ENCODE measurements at places on chromosomes 4 and X. TPM values are rescaled to one million over a fixed set of nuclear protein-coding genes. Genes with fewer than 3 reads are reported as not detected.

- no peak for DNase-seq
Observed at GRCh38 chr4:2910409-2910808, 52.8 kb downstream of the NOP14 start.

DNA sequence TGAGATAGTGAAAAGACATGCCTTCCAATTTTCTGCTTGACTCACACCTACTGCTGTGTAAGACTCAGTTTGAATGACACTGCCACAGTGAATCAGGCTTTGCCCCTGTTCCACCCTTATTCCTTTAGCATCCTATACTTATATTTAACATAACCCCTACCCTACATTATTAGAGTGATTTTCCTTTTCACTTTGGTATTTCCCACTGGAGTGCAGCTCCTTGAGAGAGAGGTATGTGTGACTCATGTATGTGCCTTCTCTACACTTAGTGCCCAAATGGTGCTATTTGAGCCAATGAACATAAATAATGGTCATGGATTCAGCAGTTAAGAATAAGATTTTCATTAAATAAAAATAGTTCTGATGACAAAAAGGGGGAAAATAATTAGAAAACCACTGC is 69.5 kb downstream of the RRAGB start:
- no peak for DNase-seq

GRCh38 chrX:151966236-151966635 is 8.2 kb downstream of the GABRE start:
- no peak for DNase-seq

DNA sequence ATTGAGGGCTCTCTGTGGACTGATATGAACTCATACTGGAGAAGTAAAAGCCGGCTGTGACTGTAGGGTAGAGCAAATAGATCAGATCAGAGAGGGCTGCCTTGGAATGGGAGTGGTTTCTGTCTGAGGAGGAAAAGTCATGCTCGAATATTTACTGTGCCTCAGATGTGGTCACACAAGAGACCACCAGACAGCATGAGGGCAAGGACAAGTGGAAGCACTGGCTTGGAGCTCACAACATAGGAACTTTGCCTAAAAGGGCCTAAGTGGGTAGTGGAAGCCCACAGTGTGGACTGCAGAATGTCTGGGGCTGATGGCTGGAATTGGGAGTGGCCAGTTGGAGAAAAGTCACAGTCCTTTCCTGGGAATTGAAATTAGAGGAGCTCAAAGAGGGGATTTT is 19.8 kb downstream of the GLRB start:
- no peak for DNase-seq

DNA sequence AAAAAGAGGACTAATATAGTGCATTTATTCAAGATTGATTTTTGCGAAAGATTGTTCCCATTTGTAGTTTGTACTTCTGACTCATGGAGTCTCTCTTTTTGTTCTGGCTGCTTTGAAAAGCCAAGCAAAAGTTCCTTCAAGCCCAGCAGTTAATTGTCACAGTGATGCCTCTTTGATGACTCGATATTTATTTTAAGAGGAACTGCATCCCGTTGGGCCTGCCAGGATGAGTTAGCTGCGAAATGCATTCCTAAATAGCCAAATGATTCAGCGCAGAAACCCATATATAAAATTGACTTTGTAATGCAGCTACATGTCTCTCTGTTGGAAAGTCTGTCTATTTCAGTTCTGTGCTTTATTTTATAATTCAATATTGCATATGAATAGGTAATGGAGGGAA is 295.1 kb downstream of the GBA3 start:
- no peak for DNase-seq

GRCh38 chrX:80876877-80877276 is 67.2 kb upstream of the BRWD3 start:
- DNase-seq: peak; percentile 32

DNA sequence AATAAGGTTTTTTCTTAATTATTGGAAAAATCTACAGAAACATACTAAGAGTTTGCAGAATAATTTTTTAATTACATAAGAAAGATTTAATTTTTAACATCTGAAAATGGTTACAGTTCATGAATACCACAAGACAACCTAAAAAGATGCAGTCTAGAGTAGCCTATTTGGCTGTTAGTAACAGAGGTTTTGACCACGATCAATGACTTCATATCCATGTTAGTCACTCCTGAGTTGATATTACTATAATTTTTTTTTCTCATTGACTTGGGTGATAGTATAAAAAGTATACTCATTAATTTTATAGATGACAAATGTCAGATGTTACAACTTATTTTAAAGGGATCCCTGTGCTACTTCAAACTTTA is 272.5 kb downstream of the DCTD start:
- no peak for DNase-seq

GRCh38 chr4:187478292-187479140 is 517.1 kb upstream of the ZFP42 start:
- DNase-seq: no peak

DNA sequence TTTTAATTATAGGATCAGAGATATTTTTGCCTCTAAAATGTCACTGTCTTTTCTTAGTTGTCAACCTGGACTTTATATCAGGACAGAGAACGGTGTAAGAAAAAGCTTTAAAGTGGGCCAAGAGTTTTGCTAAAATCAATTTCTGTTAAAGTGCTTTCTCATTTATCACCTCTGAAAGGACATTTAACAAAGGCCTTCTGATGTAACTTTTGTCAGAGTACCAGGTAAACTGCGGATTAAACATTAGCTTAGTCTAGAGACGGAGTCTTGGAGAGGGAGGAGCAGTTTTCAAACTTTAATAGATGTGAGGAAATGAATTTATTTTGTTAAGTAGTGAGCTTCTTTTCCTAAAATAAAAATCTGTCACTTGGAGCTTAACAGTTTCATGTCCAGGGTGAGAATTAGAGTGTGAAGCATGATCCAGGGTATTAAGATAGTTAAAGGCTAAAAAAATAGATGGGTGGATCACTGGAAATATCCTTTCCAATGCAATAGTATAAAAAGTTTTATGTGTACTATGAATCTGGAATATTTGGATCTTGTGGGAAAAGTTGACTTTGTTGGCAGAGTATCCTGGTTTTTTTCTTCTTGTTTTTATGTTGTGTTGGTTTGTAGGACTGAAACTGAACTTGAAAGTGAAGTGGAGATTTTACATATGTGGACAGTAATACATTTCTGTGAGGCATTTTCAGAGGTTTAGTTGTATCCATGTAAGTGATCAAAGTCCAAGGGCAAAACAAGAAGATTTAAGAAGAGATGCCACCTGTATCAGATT is 33.6 kb upstream of the BMPR1B start:
- no peak for DNase-seq

DNA sequence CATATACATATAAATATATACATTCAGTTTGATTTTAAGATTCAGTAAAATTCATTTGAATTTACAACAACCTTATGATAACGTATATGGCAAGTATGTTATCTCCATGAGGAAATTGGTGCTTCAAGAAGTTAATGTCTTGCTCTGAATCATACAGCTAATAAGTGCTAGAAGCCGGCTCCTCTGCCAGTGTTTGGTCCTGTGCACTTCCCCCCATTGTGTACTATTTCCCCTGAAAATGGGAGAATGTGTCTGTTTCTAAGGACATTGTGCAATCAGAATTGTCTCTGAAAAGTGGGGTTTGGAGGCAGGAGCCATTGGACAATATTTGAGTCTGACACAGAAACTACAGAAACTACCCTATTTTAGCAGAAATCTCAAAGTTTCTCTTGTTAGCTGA is 135.9 kb downstream of the CPE start:
- DNase-seq: no peak

DNA sequence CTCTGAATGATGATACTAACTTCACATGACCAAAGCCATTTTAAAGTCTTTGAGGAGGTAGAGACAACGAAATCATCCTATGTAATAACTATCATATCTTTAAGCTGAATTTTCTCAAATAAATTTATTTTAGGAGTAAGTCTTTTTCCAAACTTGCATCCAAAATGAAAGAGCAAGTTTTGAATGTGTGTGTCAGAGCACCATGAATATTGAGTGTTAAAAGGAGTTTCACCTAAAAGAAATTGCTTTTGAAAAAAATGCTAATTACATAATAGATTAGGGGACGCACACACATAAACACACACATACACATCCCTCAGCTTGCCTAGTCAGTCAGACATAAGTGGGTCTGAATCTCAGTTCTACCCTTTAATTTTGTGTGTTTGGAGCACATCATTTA is 1.9 kb downstream of the ANK2 start:
- no peak for DNase-seq

DNA sequence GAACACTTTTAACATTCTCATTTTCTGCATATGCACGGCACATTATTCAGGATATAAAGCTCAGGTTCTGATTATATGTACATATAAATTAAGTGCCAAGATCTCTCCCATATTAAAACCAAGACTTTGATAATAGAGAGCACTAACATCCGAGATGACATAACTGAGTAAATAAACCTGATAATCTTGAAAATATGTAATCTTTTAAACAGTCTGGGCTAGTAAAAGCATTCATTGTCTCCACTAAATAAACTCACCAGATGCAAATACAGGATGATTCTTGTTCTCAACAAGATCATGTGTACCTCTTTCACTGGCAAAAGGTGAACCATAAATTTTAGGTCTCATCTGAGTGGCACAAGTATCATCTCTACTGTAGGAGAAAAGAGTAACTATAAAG is 942.2 kb downstream of the TRAM1L1 start:
- DNase-seq: no peak

- DNase-seq: no peak
Observed at GRCh38 chr4:8203817-8204216, 4.7 kb downstream of the SH3TC1 start.

DNA sequence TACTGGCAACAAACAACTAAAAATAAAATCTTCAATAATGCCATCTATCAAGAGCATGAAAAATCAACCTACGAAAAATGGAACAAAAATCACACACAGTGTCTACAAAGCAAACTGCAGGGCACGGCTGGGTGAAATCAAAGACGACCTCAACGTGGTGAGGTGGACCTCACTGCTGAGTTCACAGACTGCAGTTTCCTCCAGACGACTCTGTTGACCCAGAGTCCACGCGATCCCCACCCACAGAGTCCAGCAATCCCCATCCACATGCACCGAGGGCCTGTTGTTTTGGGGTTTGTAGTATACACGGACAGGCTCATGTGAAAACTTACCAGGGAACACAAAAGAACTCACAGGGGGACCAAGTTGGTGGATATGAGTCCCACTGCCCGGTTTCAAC is 31.1 kb upstream of the GTPBP6 start:
- DNase-seq: no peak

DNA sequence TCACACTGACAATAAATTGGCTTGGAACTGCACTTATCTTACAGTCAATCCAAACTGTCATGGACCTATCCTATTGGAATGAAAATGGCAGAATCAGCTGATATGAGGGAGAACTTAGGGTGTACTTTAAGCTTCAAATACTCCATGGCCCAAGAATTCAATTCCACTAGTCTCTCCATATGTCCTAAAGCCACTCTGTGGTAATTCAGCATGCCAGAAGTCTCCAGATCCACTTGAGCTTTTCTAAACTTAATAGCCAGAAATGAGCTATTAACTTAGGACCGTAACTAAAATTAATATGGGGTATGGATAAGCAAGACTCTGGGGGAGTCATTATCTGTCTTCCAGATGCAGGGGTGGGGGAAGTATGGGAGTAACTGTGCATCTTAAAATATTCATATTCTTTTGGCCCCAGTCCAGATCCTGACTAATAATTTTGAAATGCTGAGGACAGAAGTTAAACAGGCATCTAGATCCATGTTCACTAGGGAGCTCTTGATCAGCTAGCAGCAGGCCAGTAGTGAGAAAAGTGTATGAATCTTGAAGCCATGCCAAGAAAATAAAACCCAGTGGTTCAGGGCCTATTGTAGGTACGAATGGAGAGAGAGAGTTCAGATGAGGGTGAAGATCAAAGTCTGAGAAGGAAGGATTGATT is 167.6 kb downstream of the DKK2 start:
- DNase-seq: no peak

- DNase-seq: no peak
Observed at GRCh38 chr4:65724973-65725372, 54.7 kb upstream of the EPHA5 start.

DNA sequence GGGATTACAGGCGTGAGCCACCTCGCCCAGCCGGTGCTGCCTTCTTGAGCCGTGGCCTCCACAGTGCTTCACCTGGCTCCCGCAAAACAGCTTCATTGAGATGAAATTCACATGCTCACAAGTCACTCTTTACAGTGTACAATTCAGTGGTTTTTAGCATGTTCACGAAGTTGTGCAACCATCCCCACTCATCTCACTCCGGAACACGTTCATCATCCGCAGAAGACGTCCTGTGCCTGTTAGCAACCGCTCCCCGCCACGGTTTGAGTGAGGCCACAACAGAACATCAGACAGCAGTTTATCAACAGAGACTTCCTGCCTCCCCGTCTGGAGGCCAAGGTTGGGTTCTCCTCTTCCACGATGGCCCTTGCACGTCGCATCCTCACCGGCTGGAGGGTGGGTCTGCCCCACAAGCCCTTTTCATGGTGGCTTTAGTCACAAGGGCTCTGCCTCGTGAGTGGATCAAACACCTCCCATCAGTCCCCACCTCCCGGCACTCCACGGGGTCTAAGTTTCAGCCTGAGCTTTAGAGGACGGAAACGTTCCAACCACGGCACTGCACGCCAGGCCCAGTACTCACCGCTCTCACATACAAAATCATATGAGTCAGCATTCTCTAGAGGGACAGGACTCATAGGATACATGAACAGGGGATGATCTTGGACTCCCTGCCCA is 29.6 kb upstream of the SPON2 start:
- DNase-seq: peak; percentile 90

DNA sequence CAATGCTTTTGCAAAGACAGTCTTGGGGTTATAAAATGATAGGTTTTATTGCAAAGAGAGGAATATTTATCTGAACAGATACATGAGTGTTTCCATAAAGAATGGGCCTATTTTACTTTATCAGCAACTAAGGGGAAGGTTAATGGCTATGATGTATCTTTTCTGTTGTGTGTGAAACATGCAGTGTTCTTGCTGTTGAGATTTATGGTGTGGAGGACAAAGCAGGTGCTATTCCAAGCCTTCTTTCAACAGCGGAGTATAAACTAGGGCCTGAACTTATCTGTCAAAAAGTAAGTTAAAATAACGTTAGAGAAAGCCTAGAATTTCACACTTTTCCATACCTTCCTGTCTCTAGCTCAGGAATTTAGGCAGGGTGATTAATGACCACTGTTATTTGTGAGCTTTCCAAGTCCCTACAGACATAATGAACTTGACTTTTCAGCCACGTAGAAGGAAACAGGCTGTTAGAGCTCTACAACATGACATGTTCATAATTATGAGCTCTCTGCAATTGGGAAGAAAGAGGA is 411.4 kb downstream of the IL1RAPL1 start:
- no peak for DNase-seq

DNA sequence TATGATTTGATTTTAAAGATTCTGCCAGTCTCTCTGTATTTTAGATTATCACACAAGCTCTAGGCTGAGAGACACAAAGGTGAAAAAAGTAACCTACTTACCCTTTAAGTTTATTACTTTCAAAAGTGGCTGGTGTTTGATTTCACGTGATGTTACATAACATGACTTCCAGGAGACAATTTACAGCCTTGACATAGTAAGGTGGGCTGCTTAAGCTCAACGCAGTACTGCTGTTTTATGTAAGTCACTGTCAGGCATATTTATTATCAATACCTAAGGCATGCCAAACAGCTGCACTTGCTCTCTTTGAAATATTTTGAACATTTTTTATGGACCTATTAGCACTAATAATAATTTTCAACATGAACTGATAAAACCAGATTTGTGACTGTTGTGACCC is 451.5 kb upstream of the FAM241A start:
- no peak for DNase-seq

Gene TNMD
- not detected for total RNA-seq

Gene AMTN
- total RNA-seq: not detected

Gene PABPC1L2A
- not detected for total RNA-seq

Gene COL4A5
- total RNA-seq: not detected

Gene TCEAL6
- total RNA-seq: not detected

Gene DDX3X
- total RNA-seq: 318 TPM

Gene SPANXN4
- total RNA-seq: not detected

Gene DCX
- total RNA-seq: not detected

Gene IL13RA2
- not detected for total RNA-seq

Data from CD4-positive, alpha-beta memory T cell (primary cell).